ENCODE measurements at places on chromosomes 12 and 14.

DNA sequence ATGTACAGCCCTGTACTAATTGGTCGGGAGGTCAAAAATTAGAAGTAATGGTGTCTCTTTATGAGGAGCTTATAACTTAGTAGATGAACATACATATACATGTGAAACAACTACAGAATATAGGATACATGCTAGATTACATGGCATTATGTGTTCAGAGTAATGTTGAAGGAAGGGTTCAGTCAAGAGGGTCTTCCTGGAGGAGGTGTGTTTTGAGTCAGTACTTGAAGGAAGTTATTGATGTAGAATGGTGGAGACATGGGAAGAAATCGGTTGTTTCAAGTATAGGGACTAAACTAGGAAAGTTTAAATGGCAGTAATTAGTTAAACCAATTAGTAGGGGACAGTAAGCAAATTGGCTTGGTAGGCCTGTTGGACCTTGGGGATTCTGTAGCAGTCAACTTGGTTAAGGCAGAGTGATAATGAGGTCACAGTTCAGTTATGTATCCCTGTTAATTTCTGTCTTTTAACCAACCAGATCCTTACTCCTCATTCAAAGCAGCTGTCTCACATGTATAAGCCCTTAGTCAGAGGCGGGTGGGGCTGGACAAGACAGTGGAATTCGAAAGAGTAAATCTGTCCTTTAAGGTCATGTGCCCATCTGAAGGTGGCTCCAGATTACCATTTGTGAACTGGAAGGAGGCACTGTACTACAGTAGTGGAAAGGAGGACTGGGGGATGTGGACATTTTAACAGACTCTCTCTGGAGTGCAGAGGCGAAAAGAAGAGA lies 3.5 kb upstream of the ANKRD52 start:
- DNase-seq, result peak; percentile 85

- DNase-seq, result no peak
Measured at GRCh38 chr12:131366261-131366871, 344.5 kb upstream of the SFSWAP start.

DNA sequence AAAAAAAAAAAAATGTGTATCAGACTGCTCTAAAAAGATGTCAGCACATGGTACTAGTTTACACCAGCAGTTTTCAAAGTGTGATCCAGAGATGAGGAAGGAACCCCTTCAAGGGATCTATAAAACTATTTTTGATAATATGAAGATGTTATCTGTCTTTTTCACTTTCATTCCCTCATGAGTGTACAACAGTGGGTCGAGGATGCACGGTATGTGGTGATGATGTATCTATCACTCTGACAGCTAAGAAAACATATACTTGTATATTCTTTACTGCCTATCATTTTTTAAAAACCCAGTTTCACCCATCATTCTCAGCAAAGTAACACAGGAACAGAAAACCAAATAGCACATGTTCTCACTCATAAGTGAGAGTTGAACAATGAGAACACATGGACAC lies 12.4 kb downstream of the DUSP16 start:
- DNase-seq, result no peak

- no peak for DNase-seq
Measured at GRCh38 chr12:6163416-6164060, 36.7 kb upstream of the CD9 start.

- no peak for DNase-seq
Measured at GRCh38 chr14:92704036-92704804, 44.2 kb downstream of the LGMN start.

- DNase-seq, result no peak
Measured at GRCh38 chr14:44732144-44732543, 225.1 kb upstream of the FSCB start.

DNA sequence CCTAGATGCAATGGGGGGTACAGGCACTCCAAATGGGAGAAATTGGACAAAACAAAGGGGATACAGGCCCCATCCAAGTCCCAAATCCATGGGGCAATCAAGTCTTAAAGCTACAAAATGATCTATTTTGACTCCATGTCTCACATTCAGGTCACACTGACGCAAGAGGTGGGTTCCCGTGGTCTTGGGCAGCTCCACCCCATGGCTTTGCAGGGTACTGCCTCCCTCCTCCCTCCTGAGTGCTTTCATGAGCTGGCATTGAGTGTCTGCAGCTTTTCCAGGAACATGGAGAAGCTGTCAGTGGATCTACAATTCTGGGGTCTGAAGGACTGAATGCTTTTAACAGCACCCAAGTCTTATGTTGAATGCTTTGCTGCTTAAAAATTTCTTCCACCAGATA lies 274.5 kb upstream of the LRIG3 start:
- DNase-seq, result no peak

DNA sequence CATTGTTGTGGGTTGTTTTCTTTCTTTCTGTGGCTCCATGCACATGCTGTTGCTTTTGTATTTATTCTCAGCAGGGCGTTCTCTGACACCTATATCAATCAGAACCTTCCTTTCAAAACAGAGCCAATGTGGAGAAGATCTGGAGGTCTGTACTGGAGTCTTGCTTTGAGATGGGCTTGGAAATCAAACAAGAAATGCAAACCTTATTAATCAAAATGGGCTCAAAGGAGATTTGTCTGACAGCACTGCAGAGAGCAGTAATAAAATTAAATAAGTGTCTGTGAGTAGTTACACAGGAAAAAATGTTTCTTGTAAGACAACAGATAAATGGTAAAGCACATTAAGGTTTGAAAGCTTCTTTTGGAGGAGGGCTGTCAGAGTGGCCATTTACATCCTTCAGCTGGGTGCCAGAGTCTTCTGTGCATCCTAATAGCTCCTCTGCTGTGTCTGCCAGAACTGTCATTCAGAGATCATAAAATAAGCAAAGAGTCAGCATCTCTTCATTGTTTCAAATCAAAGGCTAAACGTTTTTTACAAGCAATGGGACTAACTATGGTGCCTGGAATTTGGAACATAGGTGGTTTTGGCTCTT lies 414.3 kb downstream of the NAV3 start:
- DNase-seq, result no peak

DNA sequence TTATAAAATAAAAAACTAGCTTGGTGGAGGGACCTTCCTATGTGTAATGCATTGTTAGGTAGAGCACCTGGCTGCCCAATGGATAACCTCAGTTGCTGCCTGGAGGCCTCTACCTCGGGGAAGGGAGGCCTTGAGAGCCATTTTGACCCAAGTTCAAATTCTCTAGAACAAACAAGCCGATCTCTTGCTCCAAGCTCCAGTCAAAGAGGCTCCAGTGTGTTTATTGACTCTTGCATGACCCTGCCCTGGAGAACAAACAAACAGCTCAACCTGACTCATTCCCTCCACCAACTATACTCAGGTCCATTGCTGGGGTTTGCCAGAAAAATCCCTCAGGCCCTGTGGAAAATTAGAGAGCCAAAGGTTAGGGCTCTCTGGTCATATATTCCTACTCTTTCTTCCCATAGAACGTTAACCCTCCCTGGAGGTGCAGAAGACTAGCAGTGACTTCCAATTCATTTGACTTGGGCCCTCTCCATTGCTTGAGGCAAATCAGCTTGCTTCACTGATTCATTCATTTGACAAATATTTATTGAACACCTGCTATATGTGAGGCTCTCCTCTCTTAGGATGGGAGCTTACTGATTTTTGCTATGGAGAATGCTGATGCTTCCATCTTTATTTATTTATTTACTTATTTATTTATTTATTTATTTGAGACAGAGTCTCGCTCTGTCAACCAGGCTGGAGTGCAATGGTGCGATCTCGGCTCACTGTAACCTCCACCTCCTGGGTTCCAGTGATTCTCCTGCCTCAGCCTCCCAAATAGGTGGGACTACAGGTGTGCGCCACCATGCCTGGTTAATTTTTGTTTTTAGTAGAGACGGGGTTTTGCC lies 73.7 kb upstream of the CISTR start:
- DNase-seq, result peak; percentile 98

- DNase-seq, result no peak
Measured at GRCh38 chr12:64053117-64053516, 169.0 kb downstream of the KICS2 start.

DNA sequence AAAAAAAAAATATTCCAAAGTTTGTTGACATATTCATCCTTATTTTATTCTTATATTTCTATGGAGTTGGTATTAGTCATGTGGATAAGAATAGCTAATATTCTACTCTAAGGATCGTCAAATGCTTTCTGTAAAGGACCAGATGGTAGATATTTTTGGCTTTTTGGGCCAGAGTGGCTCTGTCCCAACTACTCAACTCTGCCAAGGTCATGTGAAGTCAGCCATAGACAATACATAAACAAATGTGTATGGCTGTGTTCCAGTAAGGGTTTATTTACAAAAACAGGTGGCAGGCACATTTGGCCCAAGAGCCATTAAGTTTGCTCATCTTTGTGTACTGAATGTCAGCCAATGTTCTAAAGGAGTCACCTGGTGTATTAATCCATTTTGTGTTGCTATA lies 131.8 kb downstream of the TBX5 start:
- DNase-seq, result no peak

GRCh38 chr12:122569288-122569687 lies 42.2 kb downstream of the KNTC1 start:
- no peak for DNase-seq

- DNase-seq, result peak; percentile 39
Measured at GRCh38 chr12:109385339-109386058, 37.8 kb downstream of the MYO1H start.

DNA sequence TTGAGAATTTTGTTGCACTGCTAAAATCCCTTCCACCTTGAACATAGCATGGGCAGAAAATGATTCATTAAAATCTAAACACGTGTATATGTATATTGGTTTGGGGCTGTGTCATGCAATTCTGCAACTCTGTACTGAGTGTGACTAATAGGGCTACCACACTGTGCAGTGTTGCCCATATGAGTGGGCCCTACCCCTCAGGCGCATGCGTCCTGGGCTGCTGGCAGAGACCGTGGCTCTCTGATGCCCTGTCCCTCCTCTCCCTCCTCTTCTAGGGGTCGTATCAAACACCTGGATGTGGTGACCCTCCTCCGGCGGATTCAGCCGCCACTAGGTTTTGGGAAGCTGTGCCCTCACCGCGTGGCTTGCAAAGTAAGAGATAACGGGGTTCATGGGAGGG lies 128.4 kb upstream of the FKBP4 start:
- DNase-seq, result no peak

DNA sequence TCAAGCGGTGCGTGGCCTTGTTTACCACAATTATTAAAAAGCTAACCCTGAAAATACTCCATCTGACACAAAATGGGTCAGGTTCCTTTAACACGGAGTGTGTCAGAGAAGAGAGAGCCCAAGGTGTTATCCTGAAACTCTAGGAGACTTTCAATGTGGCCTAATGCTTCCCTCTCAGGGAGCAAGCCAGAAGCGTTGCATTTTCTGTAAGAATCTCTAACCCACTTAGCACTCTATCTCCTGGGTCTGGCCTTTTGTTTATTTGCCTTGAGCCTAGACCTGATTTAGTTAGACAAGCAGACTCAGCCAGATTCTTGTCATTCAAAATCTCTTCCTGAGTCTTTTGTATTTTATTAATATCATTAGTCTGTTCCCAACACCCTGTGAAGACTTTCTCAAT lies 184.0 kb upstream of the SYT1 start:
- no peak for DNase-seq

DNA sequence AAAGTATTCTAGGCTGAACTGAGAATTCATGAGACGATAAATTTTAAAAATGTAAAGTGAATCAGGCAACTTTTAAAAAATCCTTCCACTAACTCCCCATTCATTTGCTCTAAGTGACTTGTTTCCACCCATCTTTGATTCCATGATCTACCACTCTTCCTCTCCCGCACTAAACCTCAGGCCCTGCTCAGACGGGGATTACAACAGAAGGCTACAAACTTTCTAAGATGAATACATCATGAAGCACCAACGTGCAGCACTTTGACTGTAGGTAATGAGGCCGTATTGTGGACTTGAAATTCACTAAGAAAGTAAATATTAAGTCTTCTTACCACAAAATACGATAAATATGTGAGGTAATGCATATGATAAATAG lies 30.0 kb downstream of the TMEM132D start:
- DNase-seq, result no peak

DNA sequence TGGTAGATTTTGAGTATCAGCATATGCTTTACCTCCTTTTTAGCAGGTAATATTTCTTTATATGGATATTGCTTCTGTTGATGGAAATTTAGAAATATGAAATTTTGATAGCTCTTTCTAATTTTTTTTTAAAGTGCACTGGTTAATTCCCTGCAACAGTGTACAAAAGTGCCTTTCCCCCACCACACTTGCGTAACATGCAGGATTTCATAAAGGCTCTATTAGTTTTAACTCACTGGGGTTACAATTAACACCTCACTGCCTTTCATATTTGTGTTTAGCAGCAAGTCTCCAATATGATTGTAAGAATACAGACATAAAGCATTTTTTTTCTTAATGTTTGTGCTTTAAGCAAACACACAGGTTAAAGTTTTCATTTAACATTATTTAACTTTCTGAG lies 25.6 kb downstream of the MNAT1 start:
- DNase-seq, result no peak

DNA sequence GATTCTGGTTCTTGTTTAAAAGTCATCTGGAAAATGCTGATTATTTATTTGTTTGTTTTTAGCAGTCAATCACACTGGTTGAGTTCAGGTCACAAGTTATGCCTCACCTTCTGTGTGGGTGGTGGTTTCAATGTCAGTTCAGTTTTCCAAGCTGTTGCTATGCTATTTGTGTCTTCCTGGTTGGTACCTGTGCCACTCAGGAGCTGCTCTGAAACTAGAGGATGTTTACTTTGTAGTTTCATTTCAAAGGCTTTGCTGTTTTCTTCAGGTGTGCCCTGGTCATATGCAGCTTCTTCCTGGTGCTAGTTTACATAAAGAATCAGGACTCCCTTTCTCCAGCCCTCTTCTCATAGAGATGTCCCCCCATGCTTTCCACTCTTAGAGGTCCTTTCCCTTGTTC lies 75.7 kb upstream of the PPP4R3A start:
- no peak for DNase-seq

GRCh38 chr14:83733670-83734069 lies 1796.3 kb upstream of the FLRT2 start:
- DNase-seq, result no peak

DNA sequence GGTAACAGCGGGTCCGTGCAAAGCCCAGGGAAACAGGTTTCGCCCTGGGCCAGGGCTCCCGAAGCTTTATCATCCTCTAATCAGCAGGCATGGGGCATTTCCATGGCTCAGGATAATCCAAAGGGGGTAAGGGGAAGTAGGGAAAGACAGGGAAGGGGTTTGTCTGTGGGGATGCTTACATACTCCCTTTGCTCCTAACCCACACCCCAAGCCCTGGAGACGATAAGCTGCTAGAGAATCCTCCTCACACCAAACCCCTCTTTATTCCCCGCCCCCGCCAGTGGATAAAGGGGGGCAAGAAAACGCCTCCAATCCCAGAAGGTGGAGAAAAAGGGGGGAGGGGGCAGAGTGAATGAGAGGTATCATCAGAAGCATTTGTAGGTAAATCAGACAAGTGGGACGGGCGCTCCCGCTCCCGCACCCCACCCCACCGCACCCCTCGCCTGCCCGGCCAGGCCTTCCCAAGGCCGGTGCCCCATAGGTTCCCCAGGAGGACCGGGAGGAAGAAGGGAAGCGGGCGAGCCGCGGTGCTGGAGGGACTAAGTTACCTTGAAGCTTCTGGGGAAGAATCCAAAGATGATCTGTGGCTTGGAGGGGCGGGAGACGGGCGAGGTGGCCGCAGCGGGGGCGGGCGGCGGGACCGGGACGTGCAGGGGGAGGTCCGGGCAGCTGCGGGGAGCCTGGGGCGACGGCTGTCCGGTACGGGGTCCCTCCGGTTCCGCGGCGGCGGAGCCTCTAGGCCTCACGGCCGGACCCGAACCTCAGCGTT lies 762 bp downstream of the PPP2R5E start:
- DNase-seq, result peak; percentile 47

- no peak for DNase-seq
Measured at GRCh38 chr12:44497044-44497443, 379.1 kb downstream of the NELL2 start.

- DNase-seq, result no peak
Measured at GRCh38 chr12:75938189-75938588, 93.4 kb downstream of the PHLDA1 start.
